ENCODE measurements at places on chromosomes 7 and 10.

GRCh38 chr7:46649876-46650275, 728.8 kb upstream of the IGFBP3 start:
- no peak for DNase-seq

DNA sequence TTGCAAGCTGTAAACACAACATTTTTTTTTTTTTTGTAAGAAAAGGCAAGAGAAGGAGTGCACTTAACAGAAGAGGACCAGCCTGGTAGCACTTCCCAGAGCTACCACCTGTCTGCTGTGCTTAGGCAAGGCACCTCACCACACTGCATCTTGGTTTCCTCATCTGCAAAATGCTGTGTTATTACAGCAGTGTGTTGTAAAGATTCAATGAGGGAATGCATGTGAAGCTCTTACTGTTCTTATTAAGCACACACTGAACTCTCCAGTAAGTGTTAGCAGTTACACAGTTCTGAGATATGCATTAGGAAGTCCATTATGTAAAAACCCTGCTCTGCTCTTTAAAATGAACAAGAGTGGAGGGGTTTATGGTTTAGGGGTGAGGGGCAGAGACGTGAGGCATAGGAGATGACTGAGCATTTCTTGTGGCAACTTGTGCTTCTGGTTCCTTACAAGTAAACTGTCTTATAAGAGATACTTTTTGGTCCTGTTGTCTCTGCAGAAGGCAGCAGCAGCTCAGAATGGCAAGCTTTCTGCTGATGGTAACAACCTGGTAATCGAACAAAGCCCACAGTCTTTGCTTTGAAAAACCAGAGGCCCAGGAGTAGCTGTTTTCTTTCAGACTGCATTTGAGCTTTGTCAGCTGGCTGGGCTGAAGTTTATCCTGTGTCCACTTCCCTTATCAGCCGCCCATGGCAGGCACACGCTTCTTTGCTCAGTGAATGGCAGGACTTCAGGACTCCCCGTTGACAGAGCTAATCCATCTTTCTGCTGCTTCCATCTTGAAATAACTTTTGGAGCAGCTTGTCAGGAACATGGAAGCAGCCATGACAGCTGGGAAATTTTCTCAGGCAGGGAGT, 98.8 kb upstream of the BMPER start:
- DNase-seq, result no peak

DNA sequence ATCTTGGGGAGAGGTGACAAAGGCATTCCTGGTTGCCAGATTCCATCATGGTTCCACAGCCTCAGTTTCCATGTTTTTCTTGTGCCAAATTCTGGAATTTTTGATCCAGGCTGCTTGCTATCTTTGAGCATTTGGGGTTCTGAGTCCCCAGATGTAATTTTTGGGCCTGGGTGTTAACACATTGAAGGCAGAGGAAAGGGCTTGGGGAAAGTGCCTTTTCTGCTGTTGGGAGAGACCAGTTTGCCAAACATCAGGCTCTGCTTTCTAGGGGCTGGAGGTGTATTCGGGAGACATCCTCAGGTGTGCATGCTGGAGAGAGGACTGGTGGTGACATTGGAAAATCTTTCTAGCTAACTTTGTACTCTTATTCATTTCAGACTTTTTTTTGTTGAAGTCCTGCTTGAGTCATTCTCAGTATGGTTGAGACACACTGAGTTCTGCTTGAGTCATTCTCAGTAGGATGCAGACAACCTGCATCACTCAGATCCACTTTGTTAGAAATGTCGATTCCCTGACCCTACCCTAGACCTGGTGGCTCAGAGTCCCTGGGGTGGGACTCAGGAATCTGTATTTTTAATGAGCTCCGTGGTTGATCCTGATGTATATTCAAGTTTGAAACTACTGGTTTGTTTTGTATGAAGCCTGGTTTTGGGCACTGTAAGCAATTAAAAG, 101.0 kb downstream of the LRMDA start:
- no peak for DNase-seq

- DNase-seq, result no peak
Observed at GRCh38 chr7:102018876-102019275, 201.4 kb downstream of the CUX1 start.

DNA sequence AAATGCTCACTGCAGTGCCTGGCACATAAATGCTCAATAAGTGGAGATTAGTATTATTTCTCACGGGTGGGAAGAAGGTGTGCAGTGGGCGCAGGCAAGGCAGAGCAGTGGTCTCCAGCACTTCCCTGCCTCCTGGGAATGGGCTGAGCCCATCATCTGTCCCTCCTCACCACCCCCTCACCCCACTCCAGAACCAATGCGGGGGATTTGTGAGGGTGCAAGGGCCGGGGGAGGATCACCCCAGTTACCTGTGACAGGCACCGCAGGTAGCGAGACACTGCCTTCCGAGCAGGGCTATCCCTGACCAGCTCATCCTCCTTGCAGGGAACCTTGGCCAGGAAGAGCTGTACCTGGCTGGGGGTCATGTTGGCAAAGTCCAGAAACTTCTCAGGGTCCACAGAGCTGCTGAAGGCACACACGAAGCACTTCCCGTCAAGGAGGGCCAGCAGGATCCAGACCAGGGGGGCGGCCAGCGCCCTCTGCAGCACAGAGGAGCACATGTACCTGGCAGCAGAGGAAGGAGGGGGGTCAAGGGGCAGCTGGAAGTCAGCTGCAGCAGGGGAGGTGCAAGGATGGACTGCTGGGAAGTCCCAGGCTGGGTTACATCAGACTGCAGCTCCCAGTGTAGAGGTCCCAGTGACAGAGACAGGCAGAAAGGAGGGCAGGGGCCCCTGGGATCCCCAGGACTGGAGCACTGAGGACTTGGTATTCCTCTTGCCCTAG, 2.8 kb downstream of the CALHM3 start:
- DNase-seq, result no peak

- DNase-seq, result no peak
Observed at GRCh38 chr7:73740771-73741170, 2.2 kb upstream of the ABHD11 start.

DNA sequence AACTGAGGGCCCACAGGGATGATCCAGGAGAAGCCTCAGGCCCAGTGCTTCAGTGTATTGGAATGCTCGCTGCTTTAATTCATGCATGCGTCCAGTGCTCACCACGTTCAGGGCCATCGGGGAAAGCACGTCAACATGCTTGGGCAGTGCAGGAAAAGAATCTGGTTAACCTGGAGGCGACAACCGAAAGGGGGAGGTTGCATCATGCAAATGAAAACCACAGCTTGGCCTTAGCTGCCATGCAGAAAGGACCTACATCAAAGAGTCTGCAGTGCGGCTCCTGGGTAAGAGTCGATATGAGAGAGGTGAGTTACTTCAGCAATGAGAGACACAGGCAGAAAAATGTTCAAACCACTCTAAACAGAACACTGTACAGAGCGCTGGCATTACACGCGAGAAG, 440.1 kb downstream of the KCNMA1 start:
- no peak for DNase-seq

GRCh38 chr7:144650439-144650838, 185.4 kb downstream of the TPK1 start:
- DNase-seq, result no peak

DNA sequence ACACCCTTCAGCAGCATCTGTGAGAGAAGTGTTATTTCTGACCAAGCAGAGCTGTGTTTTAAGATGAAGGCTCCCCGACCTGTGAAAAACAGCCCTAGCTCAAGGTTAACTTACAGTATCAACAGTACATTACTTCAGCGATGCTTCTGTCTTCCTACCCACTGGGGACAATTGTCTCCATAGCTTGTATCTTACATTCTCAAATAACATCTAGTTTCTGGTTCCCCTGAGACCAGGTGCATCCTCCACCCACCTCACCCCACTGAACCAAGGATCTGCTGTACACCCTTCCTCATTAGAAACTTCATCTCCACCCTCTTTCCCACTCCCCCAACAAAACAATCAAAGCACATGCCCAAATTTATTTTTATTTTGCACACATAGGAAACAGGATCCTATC, 102.0 kb downstream of the VOPP1 start:
- no peak for DNase-seq

DNA sequence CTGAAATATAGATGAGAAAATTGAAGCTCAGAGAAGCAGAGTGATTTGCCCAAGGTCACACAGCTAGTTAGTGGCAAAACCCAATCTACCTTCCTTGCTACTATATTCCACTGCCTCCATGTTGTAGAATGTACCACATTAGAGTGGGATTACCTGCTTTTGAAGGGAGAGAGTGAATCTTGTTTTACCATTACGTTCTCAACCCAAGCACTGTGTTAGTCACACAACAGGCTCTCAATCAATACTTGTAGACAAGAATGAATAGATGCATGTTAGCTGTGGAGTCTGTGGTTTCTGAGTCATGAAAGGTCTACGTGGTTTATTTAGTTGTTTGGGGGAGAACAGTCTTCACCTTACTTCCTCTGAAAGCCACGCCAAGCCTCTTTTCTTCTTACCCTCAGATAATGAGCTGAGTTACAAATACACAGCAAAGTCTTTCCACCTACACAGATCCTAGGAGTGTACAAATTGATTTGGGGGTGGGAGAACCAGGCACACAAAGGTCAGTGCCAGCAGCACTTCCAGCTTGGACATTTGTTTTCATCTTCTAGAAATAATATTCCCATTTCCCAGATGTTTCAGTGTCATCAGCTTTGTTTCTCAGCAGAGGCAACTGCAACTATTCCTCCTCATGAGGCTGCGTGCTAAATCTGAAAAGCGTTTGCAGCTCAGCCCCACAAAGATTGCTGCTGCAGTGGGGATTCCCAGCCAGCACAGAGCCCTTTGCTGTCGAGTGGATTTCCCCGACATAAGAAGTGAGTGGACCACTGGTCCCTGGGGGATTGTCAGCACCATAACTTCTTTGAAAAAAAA, 71.5 kb upstream of the ADO start:
- DNase-seq, result peak; percentile 23

DNA sequence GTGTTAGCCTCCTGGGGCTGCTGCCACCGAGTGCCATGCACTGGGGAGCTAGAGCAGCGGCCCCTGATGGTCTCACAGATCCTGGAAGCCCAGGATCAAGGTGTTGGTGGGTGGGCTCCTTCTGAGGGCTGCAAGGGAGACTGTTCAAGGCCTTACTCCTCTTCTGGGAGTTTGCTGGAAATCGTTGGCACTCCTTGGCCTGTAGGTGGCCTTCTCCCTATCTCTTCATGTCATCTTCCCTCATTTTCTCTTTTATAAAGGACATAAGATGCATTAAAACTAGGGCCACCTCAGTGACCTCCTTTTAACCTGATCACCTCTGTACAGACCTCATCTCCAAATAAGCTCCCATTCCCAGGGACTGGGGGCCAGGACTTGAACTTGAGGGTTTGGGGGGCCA, 27.0 kb upstream of the ZNF862 start:
- DNase-seq, result no peak

DNA sequence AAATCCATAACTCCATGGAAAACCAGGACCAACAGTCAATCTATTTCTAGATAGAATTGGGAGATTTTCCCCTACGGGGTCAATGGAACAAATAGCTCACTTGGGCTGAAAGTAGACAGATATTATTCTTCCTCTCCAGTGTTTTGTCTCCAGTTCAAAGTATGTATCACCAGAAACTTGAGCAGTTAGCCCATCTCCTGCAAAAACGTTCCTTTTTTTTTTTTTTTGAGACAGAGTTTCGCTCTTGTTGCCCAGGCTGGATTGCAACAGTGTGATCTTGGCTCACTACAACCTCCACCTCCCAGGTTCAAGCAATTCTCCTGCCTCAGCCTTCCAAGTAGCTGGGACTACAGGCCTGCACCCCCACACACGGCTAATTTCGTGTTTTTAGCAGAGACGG, 390.0 kb upstream of the AUTS2 start:
- no peak for DNase-seq

DNA sequence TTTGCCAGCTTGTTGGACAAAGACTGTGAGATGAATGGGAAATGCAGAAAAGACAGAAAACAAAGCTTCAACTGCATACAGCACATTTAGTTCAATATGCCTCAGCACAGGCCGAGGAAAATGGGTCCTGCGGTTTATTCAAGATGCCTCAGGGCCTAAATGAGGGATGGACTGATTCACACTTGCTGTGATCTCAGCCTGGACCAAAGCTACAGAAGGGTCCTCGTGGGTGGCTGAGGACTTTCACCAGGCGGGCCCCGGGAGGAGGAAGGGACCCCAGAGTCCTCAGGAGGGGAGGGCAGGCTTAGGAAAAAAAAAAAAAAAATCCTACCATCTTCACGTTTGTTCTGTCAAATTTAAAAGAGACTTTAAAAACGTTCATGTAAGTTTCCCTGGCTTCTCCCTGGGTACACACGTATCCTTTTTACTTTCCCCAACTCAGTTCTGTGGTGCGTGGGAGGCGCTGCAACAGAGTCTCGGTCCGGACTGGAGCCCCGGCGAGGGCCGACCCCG, 624 bp upstream of the ZNF783 start:
- no peak for DNase-seq

GRCh38 chr7:150390205-150390604, 11.1 kb downstream of the ZNF775 start:
- DNase-seq, result no peak

DNA sequence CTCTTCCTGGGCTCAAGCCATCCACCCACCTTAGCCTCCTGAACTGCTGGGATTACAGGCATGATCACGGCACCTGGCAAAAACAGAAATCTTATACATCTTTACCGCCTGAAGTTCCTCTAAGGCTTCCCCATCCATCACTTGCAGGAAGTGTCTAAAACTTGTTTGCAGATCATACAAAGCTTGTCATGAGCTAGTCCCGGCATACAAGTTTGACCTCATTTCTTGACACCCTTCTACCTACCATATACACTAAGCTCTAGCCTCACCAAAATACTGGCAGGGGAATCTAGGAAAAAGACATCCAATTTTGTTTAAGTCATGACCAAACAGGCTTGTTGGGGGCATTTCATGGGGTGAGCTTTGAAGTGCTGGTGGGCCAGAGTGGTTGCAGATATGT, 14.5 kb downstream of the DNMBP start:
- DNase-seq, result no peak

DNA sequence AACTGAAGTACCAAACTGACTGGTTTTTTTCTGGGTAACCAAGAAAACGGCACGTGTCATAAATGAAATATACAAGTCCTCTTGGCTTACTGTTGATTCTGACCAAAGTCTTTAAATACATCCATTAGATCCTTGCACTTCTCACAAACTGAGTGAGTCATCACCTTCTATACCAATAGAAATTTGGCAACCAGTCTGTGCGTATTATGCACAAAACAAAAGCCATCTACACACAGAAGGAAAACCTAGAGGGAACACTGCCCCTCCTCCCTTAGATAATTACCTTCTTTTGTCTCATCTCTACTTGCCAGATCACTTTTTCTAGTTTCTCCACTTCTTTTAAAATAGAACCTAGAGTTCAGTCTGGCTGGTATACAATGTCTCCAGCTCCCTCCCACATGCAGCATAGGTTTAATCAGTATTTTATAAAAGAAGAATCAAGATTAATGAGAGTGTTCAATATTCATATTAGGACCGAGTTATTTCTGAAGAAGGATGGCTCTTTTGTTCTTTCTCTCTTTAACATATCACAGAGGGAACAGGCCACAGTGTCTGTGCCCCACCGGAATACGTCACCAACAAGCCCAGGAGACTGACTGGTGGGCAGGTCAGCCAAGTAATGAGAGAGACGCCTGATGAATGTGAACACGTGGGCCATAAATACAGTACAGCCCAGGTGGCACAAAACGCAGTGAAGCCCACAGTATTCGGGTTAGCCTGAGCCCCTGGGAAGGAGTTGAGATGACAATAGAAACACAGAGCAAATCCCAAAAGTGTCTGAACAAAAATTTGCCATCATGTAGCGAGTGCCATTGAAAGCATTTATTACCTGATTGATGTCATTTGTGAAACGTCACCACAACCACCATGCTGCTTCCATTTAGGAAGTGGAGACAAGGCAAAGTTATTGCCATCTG, 91.3 kb downstream of the KIAA1549 start:
- DNase-seq, result no peak
